Activated CD4-positive, alpha-beta T cell treated with anti-CD3 and anti-CD28 coated beads for 48 hours (primary cell): ENCODE measurements at places on chromosomes 13 and 19.
A peak's percentile ranks its signal among the peaks of the same experiment; 100 is the strongest.

GRCh38 chr13:48268019-48268418 lies 35.0 kb downstream of the ITM2B start:
- no peak for DNase-seq

- DNase-seq, result no peak
Observed at GRCh38 chr13:75705395-75705794, 69.3 kb downstream of the LMO7 start.

- DNase-seq, result no peak
Observed at GRCh38 chr13:67151652-67152051, 78.5 kb downstream of the PCDH9 start.

DNA sequence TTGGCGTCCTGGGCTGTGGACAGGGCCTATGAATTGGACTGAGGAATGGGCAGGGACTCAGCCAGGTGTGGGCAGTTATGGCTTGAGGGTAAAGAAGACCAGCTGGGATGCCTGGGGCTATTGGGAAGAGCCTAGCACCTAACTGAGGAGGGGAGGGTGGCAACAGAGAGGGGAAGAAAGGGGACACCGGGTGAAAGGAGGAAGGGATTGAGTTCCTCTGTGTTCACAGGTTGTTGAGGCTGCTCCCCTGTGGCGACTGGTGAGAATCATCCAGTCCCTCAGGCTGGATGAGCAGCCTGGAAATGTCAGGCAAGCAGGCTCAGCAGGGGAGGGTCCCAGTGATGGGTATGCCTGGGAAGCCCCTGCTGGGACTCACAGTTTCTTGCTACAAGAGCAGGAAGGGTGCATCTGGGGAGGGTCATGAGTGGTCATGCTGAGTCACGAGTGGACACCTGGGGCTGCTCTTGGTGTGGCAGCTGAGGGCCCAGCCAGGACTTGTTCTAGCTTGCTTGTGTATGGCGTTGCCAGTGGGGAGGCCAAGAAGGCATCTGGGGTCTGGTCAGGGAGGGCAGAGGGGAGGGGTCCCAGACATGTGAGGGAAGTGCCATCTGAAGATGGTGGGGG lies 1.4 kb downstream of the ZNF324 start:
- DNase-seq, result no peak

DNA sequence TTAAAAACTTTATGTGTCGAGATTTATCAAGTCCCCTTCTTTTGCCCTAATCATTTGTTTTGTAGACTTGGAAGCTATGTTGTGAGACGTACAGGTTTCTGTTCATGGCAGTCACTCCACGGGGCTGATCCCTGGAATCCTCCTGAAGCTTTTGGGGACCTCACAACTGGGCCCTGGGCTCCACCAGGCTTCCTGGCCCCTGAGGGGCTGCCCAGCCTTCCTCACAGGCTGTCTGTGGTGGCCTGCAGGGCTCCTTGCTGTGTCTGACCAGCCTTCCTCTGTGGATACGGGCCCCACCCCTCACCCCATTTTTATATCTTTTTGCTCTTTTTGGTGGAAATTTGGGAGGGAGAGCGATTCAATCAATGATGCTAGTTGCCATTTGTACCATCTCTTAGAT lies 38.1 kb downstream of the CHST8 start:
- no peak for DNase-seq

GRCh38 chr19:628168-628567 lies 5.2 kb downstream of the POLRMT start:
- DNase-seq, result no peak

- DNase-seq, result no peak
Observed at GRCh38 chr13:91739751-91740150, 341.3 kb downstream of the GPC5 start.

- no peak for DNase-seq
Observed at GRCh38 chr13:67369895-67370660, 139.9 kb upstream of the PCDH9 start.

- DNase-seq, result peak; percentile 22
Observed at GRCh38 chr13:27476943-27477703, 26.8 kb upstream of the MTIF3 start.

GRCh38 chr19:50313812-50314536 lies 15.2 kb downstream of the KCNC3 start:
- DNase-seq, result no peak

GRCh38 chr19:10036601-10037071 lies 23.4 kb downstream of the RDH8 start:
- DNase-seq, result no peak

- DNase-seq, result no peak
Observed at GRCh38 chr19:45826934-45827333, 11.8 kb upstream of the RSPH6A start.

DNA sequence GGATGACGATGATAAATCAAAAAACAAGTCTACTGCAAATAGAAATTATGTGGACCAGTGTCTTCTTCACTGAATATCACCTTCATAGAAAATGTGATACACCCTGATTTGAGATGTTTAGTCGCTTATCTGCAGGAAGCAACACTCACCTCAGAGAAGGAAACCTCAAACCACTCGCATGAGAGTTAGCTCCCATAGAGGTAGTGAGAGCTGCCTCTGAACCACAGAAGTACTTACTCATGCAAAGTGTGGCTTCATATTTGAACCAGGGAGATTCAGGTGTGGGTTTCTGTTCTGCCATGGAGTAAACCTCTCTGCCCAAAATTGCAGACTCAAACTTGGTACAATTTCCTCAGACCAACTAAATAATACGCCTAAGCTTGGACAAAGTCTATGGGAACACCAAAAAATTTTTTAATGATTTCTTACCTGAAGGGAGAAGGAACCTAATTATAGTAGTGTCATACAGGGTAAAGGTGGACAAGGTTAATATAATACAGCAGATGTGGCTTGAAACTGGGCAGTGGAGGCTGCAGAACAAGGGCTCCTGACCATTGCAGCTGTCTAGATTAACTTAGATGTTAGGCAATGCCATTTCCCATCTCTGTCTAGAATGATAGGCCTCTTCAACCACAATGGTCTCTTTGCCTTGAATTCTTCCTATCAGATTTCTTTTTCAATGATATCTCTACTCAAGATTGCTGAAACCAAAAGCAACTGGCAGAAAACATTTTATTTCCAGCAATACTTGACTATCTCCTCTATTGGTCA lies 29.6 kb upstream of the RCBTB2 start:
- peak; percentile 62 for DNase-seq

DNA sequence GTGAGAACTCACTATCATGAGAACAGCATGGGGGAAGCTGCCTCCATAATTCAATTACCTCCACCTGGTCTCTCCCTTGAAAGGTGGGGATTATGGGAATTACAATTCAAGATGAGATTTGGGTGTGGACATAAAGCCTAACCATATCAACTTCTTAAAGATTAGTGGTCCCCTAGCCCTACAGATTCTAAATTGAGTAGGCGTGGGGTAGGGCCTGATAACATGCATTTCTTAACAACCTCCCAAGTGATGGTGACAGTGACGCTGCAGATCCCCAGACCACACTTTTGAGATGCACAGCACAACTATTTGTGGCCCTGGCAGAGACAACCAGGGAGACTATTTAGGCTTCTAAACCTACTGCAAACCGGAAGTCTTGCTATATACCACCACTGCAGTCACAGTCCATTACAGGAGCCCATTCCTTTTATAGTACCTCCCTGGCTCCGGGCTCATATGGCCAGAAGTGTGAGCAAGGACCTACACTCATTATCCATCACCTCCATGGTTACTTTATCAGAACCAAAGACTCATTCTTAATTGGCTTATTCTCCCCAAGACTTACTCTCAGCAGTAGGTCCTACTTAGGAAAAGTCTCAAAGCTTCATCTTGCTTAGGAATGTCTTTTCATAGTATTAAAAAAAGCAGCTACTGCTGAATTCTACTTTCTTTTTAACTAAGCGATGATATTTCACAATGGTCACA lies 2.1 kb upstream of the DPY19L3 start:
- DNase-seq, result no peak

GRCh38 chr13:50810998-50811397 lies 32.5 kb downstream of the DLEU7 start:
- DNase-seq, result no peak

GRCh38 chr13:36606060-36606459 lies 67.8 kb upstream of the SERTM1 start:
- DNase-seq, result no peak
